Stimulated activated CD4-positive, alpha-beta T cell treated with anti-CD3 and anti-CD28 coated beads, Interleukin-12 subunit alpha, Interleukin-12 subunit beta, amount 100 ng/mL, for 48 hours (primary cell): ENCODE measurements at places on chromosomes 7 and 10.

- DNase-seq, result no peak
These were observed 21.6 kb upstream of the TPK1 start for GRCh38 chr7:144857463-144857862.

DNA sequence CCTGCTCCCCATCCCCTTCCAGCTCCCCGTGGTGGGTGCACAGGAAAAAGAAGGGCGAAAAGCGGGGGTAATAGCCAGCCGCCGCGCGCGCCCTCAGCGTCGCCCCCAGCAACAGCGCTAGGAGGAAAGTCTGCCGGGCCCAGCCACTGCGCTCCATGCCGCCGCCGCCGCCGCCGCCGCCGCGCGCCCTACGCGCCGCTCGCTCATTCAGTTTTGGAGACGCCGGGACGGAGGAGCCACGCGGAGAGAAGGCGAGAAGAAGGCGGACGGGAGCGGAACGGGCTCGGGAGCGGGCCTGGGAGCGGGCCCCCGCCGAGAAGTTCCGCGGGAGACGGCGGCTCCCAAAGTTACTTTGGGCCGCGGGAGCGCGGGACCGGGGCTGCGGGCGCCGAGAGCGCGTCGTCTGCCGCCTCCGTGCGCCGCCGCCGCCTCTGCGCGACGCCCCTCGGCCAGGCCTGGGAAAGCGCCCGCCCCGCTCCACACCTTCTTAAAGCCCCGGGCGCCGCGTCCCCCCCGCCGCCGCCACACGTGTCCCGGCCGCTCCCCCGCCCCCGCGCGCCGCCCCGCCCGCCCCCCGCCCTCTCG lies at the start of gene RELN:
TSS of gene RELN (minus strand) at position 459 of the 585 bp plus-strand sequence. CDS start at position 157, 302 bp downstream.
- DNase-seq, result no peak

GRCh38 chr7:123600876-123601275 lies 745 bp upstream of the ASB15 start:
- no peak for DNase-seq

GRCh38 chr10:51524041-51524440 lies 175.4 kb downstream of the CSTF2T start:
- no peak for DNase-seq

DNA sequence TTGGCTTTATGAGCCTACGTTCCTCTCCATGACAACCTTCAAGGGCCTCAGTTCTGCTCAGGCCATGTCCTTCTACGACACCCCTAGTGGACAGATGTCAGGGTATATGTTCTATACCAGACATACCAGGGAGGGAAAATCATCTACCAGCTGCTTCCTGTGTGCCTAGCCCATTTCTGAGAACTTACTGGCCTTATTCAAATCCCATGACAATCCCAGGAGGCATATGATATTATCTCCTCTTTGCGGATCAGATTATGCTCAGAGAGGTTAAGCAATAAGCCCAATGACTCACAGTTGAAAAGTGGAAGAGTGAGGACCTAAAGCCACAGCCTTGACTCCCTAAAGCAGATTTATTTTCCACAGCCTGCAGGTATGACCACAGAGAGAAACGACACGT lies 139.3 kb downstream of the GLI3 start:
- no peak for DNase-seq

- DNase-seq, result no peak
These were observed 142.4 kb downstream of the CUBN start for GRCh38 chr10:16987206-16987621.

GRCh38 chr7:112056409-112056808 lies 149.8 kb downstream of the DOCK4 start:
- no peak for DNase-seq

DNA sequence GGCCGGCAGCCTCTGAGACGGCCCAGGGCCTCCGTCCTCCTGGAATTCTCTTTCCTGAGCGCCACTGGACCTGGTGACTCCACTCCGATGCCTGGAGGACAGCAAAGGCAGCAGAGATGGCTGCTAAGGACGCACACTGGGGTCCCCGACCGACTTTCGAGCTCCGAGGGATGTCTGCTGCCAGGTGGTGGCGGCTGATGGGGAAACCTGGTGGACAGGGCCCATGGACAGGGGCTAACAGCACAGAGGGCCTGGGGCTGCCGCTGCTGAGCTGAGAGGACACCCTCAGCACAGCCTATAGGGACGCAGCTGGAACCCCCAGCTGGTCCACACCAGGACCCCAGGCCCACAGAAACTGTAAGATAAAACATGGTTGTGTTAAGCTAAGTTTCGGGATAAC lies 366.3 kb downstream of the DNAJB6 start:
- DNase-seq, result no peak

- peak; percentile 6 for DNase-seq
These were observed at the start of gene EPDR1 for GRCh38 chr7:37920305-37920848. Gene EPDR1 (plus strand): TSS chr7:37920640. CDS start chr7:37920940, 300 bp downstream.

DNA sequence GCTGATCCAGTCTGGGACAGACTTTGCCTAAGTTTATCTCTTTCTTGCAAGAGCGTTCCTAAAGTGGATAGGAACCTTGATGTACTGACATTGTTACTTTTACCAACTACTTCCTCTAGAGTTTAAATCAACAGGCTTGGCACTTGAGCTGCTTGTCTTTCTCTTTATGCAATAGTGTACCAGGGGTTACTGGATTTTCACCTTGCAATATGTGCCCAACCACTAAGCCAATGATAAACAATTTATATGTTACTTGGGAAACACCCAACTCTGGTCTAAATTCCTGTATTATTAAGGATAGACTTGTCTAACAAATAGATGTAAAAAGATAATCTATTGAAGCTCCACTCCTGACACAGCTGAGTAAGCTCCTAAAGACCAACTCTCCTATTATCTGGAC lies 470.2 kb downstream of the SH2D4B start:
- no peak for DNase-seq

GRCh38 chr10:19518632-19519031 lies 297.6 kb upstream of the PLXDC2 start:
- no peak for DNase-seq

- no peak for DNase-seq
These were observed 36.2 kb downstream of the LAMB1 start for GRCh38 chr7:107966711-107967110.
